ENCODE measurements at places on chromosomes 2 and 18.

GRCh38 chr2:149167001-149167780, 128.7 kb downstream of the LYPD6B start:
- no peak for DNase-seq

GRCh38 chr2:194556629-194557028, 1100.4 kb upstream of the SLC39A10 start:
- DNase-seq = no peak

DNA sequence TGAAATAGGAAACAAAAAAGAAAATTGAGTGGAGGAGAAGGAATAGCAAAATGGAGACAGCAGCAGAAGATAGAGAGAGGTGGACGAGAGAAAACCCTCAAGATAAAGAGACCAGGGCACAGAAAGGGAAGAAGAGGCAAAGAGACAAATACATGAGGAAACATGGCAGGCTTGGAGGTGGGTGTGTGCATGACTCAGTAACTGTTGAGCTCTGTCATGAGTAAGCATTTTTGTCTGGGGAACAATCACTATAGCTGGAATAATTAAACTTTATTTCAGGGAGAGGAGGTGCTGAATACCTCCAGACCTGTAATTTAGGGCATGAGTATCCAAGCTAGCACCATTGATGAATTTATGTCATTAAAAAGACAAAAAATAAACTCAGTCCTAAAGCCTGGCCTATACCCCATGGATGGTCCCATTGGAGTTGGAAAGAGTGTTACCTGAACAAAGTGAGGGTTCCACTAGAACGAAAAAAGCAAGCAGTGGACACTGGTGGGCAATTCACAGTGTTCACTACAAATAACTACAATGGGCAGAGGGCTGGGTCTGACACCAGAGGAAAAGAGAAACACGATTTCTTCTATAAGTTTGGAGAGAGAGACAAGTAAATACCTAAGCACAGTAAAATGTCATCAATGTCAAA, 145.5 kb downstream of the ADCYAP1 start:
- DNase-seq = no peak

DNA sequence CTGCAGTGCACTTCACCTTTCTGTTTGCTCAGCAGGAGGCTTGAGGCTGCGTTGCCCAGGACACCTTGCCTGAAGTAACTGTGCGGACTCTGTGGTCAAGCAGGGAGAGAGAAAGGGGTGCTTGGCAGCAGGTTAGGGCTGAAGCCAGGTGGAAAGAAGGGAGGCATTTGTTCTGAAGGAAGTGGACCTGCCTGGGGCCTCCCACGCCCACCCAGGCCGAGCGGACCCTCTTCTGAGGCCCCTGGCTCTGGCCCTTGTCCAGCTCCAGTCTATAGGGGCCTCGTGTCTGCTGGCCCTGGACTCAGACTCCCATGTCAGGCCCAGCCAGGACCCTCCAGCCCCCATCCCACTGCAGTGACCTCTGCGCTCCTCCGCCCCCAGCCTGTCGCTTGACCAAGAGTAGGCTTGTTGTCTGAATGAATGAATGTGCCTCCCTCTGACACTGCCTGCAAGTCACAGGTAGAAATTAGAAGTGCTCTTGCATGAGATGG, 2.5 kb downstream of the SNED1 start:
- no peak for DNase-seq

- DNase-seq = no peak
These were observed 60.0 kb upstream of the NOSTRIN start for GRCh38 chr2:168742258-168742932.

DNA sequence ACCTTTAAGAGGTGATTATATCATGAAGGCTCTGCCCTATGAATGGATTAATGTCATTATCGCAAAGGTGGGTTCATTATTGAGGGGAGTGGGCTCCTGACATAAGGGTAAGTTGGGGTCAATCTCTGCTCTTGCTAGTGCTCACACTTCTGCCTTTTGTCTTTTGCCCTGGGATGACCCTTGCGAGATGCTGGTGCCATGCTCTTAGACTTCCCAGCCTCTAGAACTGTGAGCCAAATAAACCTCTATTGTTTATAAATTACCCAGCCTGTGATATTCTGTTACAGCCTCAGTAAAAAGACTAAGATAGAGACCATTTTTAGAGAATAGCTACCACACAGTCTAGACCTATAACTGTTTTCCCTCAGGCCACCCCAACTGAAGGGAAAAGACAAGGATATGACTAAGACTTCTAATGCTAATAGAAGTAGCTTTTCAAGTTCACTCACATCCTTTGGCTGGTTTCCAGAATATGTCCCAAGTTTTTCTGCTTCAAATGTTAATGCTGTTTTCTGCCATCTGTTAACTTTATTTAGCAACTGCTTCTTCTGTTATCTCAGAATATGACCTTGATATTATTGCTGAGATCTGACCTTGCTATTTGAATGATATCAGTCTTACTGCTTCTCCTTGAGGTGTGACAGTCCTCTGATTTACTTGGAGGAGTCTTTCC, 65.1 kb upstream of the STAM2 start:
- DNase-seq = no peak

GRCh38 chr2:160352500-160352899, 141.1 kb downstream of the RBMS1 start:
- DNase-seq = no peak

DNA sequence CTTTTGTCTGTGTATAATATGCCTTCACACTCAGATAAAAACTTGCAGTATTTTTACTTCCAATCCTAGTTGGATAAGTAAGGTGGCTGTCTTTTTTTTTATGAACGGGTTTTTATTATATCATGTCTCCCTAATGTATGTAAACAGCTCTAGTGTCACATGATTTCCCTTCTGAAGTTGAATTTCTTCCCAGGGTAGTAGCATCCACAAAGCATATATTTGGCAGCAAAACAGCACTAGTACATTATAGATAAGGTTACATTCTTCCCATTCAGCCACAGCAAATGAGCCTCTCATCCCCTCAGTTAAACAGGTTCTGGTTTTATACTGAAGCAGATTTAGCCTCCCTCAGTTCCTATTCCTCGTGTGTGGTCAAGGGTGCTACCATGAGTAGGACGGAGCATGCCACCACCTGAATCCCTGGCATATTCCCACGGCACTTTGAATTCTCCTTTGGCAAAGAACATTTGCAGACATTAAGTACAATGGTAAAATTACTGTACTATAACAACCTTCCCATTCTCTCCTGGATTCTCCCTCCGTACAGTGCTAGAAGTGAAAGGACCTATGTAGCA, 15.4 kb upstream of the DTNA start:
- no peak for DNase-seq

DNA sequence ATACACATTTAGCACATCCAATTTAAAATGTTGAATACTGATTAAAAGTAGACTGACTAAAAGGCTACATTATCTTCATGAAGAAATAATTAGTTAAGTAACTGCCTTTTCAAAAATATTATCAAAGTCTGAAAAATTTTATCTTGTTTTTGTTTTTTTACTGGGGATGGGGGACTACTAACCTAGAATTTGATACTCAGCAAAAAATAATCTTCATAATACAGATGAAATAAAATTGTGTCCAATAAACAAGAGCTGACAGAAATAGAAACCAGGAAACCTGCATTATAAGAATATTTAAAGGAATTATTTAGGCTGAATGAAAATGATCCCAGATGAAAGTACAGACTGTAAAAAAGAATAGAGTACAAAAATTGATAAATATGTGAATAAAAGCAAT, 200.7 kb upstream of the RGPD4 start:
- no peak for DNase-seq

All from stimulated activated CD8-positive, alpha-beta memory T cell treated with anti-CD3 and anti-CD28 coated beads, Interleukin-4, amount 100 ng/mL, for 1 hour (primary cell).